ENCODE measurements at places on chromosomes 16 and 17. TPM values are rescaled to one million over a fixed set of nuclear protein-coding genes. Genes with fewer than 3 reads are reported as not detected.

The UMOD gene
- total RNA-seq = not detected

The RNF112 gene
- total RNA-seq = 0.39 TPM

The PROCA1 gene
- 3.0 TPM for total RNA-seq

The C16orf46 gene
- total RNA-seq = 1.5 TPM

The MYH2 gene
- total RNA-seq = not detected

The IKZF3 gene
- not detected for total RNA-seq

- peaks cover 2% of the 10 kb centered on the region for H3K36me3 ChIP-seq
- H3K27me3 ChIP-seq = peaks cover under 1% of the 10 kb centered on the region
- peak overlapping the region; percentile 83 for H3K4me3 ChIP-seq
- DNase-seq = no peak
Observed at GRCh38 chr17:30379903-30380381, 1.2 kb downstream of the CPD start.

GRCh38 chr16:88754912-88755744 lies 29.9 kb downstream of the PIEZO1 start:
- H3K4me1 ChIP-seq = peaks cover 51% of the 10 kb centered on the region
- H3K27ac ChIP-seq = peak overlapping the region; percentile 75
- H3K4me3 ChIP-seq = no peak overlapping the region
- H3K27me3 ChIP-seq = no peaks in the 10 kb centered on the region
- no peak for DNase-seq

- H3K27me3 ChIP-seq = no peaks in the 10 kb centered on the region
- H3K27ac ChIP-seq = peak overlapping the region; percentile 68
- H3K4me1 ChIP-seq = peaks cover 42% of the 10 kb centered on the region
- no peak for DNase-seq
Observed at GRCh38 chr17:19331134-19331533, 31.4 kb downstream of the B9D1 start.

DNA sequence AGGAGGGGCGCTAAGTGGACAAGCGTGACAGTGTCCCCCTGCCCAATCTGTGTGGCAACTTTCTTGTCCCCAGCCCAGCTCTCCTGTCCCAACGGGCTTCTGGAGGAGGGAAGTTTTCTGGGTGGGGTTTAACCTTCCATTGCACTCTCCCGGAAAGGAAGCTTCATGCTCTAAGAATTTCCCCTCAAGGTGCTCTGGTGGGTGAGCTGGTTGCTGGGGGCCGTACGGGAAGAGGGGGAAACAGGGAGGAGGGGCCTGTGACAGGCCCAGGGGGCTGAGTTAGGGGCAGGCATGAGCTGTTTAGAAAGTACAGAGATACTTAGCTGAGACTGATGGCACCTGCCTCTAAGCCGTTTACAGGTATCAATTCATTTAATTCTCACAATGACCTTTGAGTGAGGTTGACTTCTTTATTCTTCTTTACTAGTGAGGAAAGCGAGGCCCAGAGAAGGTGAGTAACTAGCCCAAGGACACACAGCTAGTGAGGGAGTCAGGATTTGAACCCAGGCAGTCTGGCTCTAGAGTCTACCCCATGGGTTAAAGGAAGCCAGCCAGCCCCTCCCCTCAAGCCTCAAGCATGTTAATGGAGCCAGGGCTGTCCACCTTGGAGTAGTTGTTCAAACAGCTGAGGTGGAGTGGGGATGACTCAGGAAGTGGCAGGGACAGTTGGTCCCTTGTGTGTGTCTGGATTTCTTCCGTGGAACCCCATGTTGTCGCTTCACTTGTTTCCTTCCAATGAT lies 18.9 kb downstream of the ADGRG1 start:
- no peak overlapping the region for H3K27ac ChIP-seq
- H3K4me3 ChIP-seq = no peak overlapping the region
- no peaks in the 10 kb centered on the region for H3K27me3 ChIP-seq
- no peak for DNase-seq

DNA sequence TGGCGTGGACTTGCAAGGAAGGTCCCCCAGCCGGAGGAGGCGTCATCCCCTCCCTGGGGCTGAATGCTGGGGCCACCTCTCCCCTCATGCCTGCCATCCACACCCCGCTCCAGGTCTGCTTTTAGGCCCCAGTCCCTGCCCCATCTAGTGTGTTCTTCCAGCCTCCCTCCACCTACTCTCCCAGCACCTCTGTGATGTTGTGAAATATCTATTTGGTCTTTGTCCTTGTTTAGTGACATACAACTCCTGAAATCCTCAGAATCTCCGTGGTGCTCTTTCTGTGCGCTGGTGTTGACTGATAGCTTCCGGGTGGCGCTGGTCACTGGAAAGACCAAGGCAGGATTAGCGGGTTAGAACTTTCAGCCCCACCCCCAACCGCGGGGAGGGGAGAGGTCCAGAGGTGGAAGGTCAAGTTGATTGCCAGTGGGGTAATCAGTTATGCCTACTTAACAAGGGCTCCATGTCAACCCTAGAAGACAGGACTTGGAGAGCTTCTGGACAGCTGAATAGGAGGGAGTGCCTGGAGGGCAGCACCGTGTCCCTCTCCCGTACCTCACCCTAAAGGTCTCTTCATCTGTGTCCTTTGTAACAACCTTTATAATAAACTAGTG lies 10.1 kb downstream of the TBC1D24 start:
- H3K4me1 ChIP-seq = peaks cover 23% of the 10 kb centered on the region
- H3K4me3 ChIP-seq = no peak overlapping the region
- DNase-seq = no peak
- H3K27me3 ChIP-seq = no peaks in the 10 kb centered on the region
- no peak overlapping the region for H3K27ac ChIP-seq
- H3K36me3 ChIP-seq = no peaks in the 10 kb centered on the region

GRCh38 chr17:47872651-47873161 lies 21.7 kb upstream of the SP6 start:
- H3K36me3 ChIP-seq = no peaks in the 10 kb centered on the region
- no peak overlapping the region for H3K27ac ChIP-seq
- H3K27me3 ChIP-seq = peaks cover 32% of the 10 kb centered on the region
- DNase-seq = no peak
- peaks cover 35% of the 10 kb centered on the region for H3K4me1 ChIP-seq

GRCh38 chr17:47106130-47106529 lies 83.0 kb downstream of the CDC27 start:
- H3K4me1 ChIP-seq = no peaks in the 10 kb centered on the region
- H3K27me3 ChIP-seq = peaks cover 4% of the 10 kb centered on the region
- H3K4me3 ChIP-seq = no peak overlapping the region
- no peak overlapping the region for H3K27ac ChIP-seq

- no peaks in the 10 kb centered on the region for H3K27me3 ChIP-seq
- H3K36me3 ChIP-seq = peaks cover 49% of the 10 kb centered on the region
- no peaks in the 10 kb centered on the region for H3K4me1 ChIP-seq
- DNase-seq = no peak
- H3K27ac ChIP-seq = no peak overlapping the region
Observed at GRCh38 chr17:64063766-64064224, 43.4 kb upstream of the ICAM2 start.

DNA sequence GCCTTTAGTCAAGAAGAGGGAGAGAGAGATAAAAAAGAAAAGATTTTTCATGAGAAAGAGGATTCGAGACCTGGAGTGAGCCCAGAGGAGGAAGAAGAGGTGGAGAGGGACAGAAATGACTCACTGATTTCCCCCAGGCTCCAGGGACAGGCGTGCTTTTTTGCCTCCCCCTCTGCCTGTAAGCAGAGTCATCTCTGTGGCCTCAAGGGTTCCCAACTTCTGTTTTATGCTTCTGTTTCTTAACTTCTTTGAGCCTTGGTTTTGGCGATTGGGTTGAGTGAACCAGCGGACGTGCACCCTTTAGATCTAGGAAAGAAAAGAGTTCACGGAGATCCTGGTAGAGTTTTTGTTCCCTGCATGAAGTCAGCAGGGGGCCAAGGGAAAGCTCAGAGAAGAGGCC lies 147.9 kb upstream of the NOL11 start:
- H3K27me3 ChIP-seq = peaks cover 4% of the 10 kb centered on the region
- peaks cover 4% of the 10 kb centered on the region for H3K36me3 ChIP-seq
- H3K27ac ChIP-seq = no peak overlapping the region
- DNase-seq = no peak

GRCh38 chr16:69706256-69706974 lies 19.9 kb downstream of the NQO1 start:
- peak overlapping the region; percentile 74 for H3K27ac ChIP-seq
- H3K4me3 ChIP-seq = no peak overlapping the region
- no peak for DNase-seq
- H3K27me3 ChIP-seq = no peaks in the 10 kb centered on the region

- peaks cover 2% of the 10 kb centered on the region for H3K36me3 ChIP-seq
- DNase-seq = no peak
- no peak overlapping the region for H3K27ac ChIP-seq
- H3K4me3 ChIP-seq = no peak overlapping the region
- H3K27me3 ChIP-seq = no peaks in the 10 kb centered on the region
Observed at GRCh38 chr17:81111066-81111465, 54.2 kb upstream of the PVALEF start.

DNA sequence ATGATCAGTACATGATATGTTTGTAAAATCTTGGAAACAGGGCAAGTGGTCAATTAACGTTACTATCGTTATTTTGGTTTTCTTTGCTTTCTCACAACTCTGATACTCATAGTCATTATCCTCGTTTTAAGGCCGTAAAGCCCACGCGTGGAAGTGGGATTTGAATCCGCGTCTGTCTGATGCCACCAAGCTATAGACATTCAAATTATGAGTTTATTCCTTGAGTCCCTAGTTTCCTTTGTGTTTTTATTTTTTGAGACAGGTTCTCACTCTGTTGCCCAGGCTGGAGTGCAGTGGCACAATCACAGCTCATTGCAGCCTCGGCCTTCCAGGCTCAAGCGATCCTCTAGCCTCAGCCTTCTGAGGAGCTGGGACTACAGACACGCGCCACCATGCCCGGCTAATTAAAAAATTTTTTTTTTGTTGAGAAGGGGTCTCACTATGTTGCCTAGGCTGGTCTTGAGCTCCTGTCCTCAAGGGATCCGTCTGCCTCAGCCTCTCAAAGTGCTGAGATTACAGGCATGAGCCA lies 1.0 kb downstream of the DCTN5 start:
- H3K27me3 ChIP-seq = no peaks in the 10 kb centered on the region
- H3K4me3 ChIP-seq = peak overlapping the region; percentile 99
- H3K27ac ChIP-seq = peak overlapping the region; percentile 97
- DNase-seq = no peak
- peaks cover 19% of the 10 kb centered on the region for H3K36me3 ChIP-seq
- H3K4me1 ChIP-seq = peaks cover 26% of the 10 kb centered on the region

- H3K27ac ChIP-seq = peak overlapping the region; percentile 41
- peaks cover 15% of the 10 kb centered on the region for H3K4me1 ChIP-seq
- DNase-seq = no peak
- no peaks in the 10 kb centered on the region for H3K27me3 ChIP-seq
- H3K36me3 ChIP-seq = peaks cover under 1% of the 10 kb centered on the region
Observed at GRCh38 chr17:75380315-75380714, 25.2 kb downstream of the GRB2 start.

GRCh38 chr17:73156887-73157520 lies 7.8 kb upstream of the SSTR2 start:
- H3K4me3 ChIP-seq = no peak overlapping the region
- H3K36me3 ChIP-seq = no peaks in the 10 kb centered on the region
- H3K4me1 ChIP-seq = peaks cover 33% of the 10 kb centered on the region
- H3K27me3 ChIP-seq = peaks cover 8% of the 10 kb centered on the region
- no peak overlapping the region for H3K27ac ChIP-seq

DNA sequence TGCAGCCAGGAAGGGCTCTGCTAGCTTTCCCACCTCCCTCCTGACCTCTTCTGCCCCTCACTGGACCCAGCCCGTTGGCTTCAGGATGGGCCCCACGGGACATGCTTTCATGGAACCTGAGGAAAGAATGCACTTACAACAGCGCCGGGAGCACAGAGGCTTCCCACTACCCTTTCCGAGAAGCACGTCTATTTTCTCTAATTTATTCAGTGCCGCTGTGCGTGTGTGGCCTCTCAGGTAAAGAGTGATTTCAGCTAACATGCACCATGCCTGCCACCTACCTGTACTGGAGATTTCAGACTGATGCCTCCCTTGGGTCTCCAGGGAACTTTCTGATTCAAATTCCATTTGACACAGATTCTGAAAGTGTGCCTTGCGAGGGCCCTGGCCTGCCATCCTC lies 140.1 kb downstream of the CYLD start:
- H3K27me3 ChIP-seq = peaks cover 3% of the 10 kb centered on the region
- H3K4me1 ChIP-seq = no peaks in the 10 kb centered on the region
- no peak overlapping the region for H3K4me3 ChIP-seq
- no peaks in the 10 kb centered on the region for H3K36me3 ChIP-seq
- DNase-seq = peak; percentile 59

Measured in osteocyte (in vitro differentiated cells).